ENCODE measurements at places on chromosomes 12 and 14.

DNA sequence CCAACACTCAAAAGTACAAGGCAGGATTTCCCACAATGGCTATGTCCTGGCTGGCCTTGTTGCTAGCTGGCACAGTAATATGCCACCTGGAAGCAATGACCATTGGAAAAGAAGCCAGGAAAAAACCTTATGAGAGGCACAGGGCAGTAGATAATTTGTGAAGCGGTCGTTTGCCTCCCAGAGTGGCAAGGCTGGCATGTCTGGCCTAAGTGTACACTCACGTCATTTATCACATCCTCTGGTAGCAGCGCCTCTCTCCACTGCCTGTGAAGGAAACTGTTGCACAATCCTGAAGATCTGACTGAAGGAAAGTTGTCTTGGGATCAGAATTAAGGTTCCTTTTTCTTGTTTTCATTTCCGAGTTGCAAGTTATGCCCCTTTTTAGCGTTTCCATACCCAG is 408.5 kb downstream of the ZFP36L1 start:
- no peak for DNase-seq

- no peak for DNase-seq
Measured at GRCh38 chr12:113186666-113187325, 1.3 kb downstream of the RITA1 start.

DNA sequence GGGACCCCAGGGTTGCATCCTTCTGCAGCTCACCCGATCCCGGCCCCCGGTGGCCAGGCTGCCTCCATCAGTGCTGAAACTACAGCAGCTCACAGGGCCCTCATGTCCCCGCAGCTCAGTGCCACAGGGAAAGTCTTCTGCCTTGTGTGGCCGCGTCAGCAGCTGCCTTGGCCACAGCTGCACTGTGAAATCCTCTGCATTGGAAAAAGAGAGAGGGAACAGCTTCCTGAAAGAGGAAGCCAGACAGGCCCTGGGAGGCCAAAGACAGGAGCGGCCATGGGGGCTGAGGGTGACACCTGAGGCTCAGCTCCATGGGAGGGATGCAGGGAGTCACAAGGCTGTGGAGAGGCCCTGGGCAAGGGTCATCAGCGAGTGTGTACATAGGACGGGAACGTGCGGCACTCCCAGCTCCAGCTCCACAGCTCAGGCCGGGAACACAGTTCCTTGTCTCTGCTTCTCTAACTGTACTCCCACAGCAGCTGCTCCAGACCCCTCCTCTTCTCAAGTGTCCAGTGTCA is 32.7 kb downstream of the PARP2 start:
- DNase-seq, result no peak

DNA sequence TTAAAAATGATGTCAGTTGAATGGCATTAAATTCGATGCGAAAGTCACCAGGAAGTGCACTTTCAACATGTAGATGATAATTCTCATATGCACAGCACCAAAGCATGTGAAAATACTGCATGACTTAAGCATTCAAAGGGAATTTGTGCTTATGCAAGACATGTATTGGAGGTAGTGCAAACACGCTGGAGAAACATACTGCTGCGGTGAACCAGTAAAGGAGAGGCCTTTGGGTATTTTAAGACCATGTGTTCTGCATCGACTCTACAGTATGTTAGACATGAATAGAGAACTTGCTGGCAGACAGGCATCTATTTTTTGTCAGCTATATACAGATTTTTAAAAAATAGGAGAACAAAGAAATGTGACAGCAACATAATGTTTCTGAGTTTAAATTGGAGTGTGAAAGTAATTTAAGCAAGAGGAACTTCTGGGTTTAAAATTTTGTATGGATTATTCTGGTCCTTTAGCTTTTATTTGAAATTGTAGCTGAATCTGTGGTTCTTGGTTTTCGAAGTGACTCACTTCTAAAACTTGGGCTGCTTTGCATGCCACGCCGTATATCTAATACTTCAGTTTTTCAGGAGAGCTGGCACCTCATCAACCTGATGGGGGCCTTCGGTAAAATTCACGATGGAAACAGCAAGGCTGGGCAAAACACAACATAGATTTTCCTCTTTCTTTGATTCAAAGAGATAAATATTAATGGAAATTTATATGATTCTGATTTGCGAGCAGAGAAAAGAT is 408.7 kb downstream of the APAF1 start:
- DNase-seq, result no peak

GRCh38 chr14:78644824-78645559 is 474.8 kb downstream of the NRXN3 start:
- DNase-seq, result no peak

DNA sequence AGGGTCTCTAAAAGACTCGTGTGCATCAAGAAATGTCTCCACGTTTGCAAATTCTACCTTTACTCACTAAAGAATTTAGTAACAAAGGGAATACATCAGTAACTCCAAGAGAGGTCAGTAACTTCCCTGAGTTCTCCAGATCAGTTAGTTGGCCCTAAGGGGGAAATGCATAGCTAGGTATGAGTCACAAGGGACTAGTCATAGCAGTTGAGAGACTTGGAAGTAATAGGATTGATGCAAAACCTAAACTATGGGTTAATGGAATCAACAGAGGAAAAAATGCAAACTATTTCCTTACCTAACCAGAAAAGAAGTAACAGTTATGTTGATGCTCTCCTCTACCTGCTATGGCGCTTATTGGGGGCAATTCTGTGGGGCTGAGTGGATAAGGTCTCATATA is 148.8 kb upstream of the GARIN6 start:
- DNase-seq, result peak; percentile 48

DNA sequence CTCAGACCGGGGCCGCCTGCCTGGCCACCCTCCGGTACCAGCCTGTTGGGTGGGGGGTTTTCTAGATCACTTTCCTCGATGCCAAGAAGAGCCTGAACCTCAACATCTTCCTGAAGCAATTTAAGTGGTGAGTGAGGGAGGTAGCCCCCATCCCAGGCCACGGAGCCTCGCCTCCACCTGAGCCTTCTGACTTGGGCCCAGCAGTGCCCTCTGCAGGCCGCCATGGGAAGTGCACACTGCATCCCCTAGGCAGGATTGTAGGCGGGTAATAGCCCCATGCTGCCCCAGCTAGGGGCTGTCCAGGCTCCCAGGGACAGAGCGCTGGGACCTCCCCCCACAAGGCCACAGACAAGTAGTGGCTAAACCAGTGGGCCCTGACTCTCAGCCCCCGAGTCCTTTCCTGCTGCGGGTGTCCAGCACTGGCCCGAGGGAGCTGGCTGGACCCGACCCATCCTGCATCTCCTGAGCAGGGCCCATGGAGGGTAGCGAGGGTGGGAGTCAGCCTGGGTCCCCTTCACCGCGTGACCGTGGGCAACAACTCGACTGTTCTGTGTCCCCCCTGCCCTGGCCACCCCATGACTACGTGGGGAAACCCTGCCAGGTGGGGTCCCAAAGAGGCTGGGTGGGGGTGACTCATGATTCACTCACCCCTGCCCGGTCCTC is 15.3 kb upstream of the ADSS1 start:
- peak; percentile 87 for DNase-seq

GRCh38 chr14:96206461-96206860 is 1.8 kb downstream of the BDKRB2 start:
- no peak for DNase-seq

- peak; percentile 34 for DNase-seq
Measured at GRCh38 chr12:132761032-132761920, at the start of gene ANKLE2. ANKLE2 (minus strand) TSS chr12:132761832; CDS start chr12:132761798, 34 bp downstream.

DNA sequence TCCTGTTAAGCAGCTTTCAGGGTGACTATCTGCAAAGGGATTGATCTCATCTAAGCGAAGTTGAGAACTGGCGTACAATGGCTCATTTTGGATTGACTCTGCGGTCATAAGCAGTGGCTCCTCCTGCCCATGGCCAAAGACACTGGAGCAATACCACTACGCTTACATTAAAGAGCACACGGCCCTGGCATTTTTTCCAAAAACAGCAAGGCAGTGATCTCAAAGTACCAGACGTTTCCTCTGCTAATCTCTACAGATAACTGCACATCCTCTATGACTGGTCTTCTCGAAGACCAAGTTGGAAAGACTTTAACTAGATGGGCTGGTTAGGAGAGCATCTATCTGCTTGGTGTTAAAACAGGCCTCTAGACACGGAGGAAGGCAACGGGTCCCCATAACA is 2.7 kb downstream of the PITPNM2 start:
- no peak for DNase-seq

DNA sequence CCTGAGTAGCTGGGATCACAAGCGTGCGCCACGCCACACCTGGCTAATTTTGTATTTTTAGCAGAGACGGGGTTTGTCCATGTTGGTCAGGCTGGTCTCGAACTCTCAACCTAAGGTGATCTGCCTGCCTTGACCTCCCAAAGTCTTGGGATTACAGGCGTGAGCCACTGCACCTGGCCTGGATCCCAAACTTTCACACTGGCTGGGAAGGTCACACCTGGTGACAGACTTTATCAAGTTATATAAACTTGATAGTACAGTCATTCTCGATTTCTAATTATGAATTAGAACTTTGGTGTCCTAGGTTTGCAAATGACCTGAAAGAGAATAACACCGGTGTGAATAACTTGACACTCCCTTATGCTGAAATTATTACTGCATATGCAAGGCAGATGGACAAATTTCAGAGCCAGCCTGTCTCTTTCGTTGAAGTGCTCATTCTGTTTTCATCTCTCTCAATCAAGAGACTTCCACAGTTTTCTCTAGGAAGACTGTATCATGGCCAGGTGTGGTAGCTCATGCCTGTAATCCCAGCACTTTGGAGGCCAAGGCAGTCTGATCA is 5.9 kb downstream of the PLBD1 start:
- DNase-seq, result no peak

- no peak for DNase-seq
Measured at GRCh38 chr14:106277503-106277902, 751.1 kb downstream of the TMEM121 start.

GRCh38 chr12:84079626-84080025 is 833.0 kb downstream of the SLC6A15 start:
- DNase-seq, result no peak

GRCh38 chr12:95411057-95411456 is 62.9 kb upstream of the METAP2 start:
- no peak for DNase-seq

DNA sequence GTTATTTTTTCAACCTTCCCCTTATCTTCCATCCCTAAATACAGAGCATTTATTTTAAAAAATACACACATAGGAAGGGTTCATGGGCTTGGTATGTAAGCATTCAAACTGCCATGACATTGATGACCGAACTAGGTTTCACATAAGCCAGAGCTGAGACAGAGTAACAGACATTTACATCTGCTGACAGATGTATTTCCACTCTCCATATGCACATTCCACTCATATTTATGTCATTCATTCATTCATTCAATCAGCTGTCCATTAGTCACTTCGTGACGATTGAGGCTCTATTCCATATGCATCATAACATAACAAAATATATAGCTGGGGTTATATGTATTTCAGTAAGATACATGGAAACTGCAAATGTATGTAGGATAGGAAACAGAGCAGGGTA is 145.5 kb upstream of the OTX2 start:
- DNase-seq, result no peak

- DNase-seq, result peak; percentile 60
Measured at GRCh38 chr12:12837025-12837812, 24.1 kb downstream of the DDX47 start.

DNA sequence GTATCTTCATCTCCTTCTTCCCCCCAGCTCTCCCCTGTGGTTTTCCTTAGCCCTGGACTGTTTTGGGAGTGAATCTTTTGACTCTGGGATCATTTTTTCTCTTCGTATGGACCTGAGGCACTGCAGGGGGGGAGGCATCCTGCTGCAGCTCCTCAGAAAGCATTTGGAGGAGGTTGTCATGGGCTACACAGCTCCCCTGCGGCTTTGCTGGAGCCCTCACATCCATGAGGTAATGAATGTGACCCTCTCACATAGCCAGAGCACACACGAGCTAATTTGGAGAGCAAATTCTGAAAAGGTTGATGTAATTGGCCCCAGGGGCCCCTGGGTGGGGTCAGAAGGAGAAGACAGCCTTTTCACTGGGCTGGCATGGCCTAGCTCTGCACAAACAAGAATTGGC is 110.9 kb downstream of the PAH start:
- no peak for DNase-seq

GRCh38 chr12:5102806-5103205 is 59.1 kb downstream of the KCNA5 start:
- DNase-seq, result no peak

GRCh38 chr14:69648480-69649451 is 37.4 kb downstream of the SUSD6 start:
- DNase-seq, result no peak

DNA sequence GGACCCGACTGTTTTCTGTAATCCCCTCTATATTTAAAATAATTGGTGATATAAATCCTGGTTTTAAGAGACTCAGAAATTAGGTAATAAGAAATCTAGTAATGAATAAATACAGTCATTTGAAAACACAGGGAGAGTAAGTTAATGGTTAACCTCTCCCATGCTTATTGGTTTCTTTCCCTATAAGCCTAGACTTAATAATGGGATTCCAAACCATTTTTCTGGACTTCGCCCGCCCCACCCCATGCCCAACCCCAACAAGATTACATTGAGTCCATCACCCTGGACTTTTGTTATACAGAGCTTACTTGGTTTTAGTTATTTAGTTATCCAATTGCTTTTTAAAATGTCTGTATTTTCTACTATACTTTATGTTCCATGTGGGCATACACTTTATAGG is 98.7 kb downstream of the WIF1 start:
- no peak for DNase-seq

- DNase-seq, result no peak
Measured at GRCh38 chr14:97280526-97280925, 483.3 kb downstream of the VRK1 start.

DNA sequence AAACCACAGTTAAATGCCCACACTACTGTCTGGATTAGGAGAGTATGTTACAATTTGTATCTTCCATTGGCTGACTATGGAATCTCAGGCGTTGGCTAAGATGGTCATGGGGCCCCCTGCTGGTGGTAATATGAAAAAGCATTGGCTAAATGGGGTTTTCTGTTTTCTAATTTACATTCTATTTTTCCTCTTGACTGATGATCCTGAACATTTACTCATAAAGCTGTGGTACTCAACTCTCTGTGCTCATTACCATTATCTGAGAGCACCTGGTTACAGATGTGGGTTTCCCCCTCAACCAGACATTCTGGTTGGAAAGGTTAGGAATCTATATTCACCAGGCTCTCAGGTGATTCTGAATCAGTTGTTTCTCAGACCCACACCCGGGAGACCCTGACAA is 64.8 kb downstream of the WSCD2 start:
- peak; percentile 35 for DNase-seq

- peak; percentile 48 for DNase-seq
Measured at GRCh38 chr14:93035917-93036651, 79.6 kb downstream of the ITPK1 start.

DNA sequence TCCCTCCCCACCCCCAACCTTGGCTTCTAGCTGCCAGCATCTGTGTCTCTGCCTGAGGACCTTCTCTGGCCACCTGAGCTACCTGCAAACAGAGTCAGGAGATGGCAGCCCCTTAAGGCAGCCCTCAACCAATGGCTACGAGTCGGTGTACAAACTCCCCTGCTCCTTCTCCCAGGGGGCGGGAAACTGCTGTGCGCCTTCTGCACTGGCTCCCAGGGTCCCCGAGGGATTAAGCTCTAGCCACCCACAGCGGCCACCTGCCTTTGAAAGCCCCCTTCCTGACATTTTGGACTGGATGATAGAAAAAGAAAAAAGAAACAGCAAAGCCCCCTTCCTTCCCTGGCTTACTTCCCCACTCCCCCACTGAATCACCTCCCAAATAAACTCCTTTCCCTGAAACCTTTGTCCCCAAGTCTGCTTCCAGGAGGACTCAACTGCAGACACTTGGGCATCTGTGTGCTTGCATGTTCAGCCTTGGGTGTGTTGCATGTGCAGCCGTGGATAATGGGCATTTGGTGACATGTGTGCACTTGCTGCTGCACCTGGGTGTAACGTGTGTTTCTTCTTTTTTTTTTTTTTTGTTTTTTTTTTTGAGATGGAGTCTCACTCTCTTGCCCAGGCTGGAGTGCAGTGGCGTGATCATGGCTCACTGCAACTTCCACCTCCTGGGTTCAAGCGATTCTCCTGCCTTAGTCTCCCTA is 6.0 kb downstream of the SDS start:
- DNase-seq, result no peak
